ENCODE measurements at places on chromosomes 7 and 10.

DNA sequence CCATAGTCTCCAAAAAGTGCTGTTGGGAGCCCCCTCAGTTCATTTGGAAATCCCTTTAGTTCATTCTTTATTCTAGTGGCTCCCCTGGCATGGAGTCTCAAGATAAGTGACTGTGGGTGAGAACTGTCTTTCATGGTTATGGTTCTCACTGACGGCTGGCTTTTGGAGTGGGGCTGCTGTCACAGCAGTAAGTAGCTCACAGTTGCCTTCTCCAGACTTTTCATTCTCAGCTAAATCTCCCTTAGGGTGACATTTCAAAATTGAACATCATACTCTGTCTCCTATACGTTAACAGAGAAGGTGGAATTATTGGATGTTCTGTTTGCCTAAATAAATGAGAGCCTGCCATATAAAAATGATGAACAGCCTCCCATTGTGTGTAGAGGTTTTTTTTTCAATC lies 58.7 kb downstream of the PLPP4 start:
- DNase-seq = no peak

- peak; percentile 24 for DNase-seq
Measured at GRCh38 chr10:99276848-99277486, 41.3 kb upstream of the HPSE2 start.

GRCh38 chr7:16652240-16652583 lies 6.2 kb downstream of the BZW2 start:
- DNase-seq = no peak

DNA sequence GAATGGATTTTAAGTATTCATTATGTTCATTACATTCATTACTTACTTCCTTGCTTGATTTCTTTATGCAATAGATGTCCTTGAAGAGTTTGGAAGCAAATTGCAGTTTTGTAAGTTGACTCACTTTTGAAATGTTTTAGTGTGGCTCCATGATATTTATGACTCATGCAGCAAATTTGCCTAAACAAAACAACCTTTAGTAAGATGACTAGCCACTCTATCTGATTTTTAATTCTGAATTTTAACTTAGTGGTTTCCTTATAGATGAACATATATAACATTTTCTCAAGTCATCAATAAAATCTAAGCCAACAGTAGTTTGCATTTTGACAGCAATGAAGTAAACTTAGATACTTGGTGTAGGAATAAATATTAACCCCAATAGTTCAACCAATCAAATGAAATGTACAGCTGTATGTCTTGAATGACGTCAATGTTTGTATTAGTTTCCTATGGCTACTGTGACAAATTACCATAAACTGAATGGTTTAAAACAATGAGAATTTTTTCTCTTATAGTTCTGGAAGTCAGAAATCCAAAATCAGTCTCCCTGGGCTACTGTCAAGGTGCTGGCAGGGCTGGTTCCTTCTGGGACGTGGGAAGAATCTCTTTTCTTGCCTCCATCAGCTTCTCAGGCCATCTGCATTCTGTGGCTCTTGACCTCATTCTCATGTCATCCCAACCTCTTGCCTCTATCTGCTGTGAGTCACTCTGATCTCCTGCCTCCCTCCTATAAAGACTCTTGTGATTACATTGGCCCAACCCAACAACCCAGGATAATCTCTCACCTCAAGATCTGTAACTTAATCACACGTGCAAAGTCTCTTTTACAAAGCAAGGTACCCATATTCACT lies 73.4 kb downstream of the AHR start:
- no peak for DNase-seq

- no peak for DNase-seq
Measured at GRCh38 chr7:48781752-48782151, 142.6 kb upstream of the CDC14C start.

GRCh38 chr7:10205696-10206095 lies 768.0 kb upstream of the PHF14 start:
- no peak for DNase-seq

- no peak for DNase-seq
Measured at GRCh38 chr7:57181281-57181680, 49.0 kb upstream of the ZNF479 start.

GRCh38 chr10:83075815-83076355 lies 1063.4 kb upstream of the GHITM start:
- no peak for DNase-seq

GRCh38 chr10:63236113-63236935 lies 103.2 kb downstream of the NRBF2 start:
- peak; percentile 76 for DNase-seq

- DNase-seq = no peak
Measured at GRCh38 chr7:133976140-133976539, 151.0 kb upstream of the LRGUK start.

DNA sequence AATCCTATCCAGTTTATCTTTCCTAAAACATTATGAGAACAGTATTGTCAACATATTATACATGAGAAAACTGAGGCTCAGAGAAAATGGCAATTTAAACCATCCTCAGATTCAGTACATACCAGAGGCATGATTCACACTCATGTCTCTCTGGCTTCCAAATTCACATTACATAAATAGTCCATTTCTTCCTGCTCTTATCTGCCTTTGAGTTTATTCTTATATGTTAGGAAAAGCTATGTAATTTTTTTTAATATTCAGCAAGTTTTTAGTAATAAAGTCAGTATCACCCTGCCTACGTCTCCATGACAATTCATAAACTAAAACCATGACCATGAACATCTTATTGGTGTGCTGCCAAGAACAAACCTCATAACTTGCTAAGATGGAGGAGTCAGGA lies 1260.2 kb upstream of the SORCS1 start:
- no peak for DNase-seq

Data from activated CD4-positive, alpha-beta T cell treated with anti-CD3 and anti-CD28 coated beads, Interleukin-2, Interleukin-4, amounts not matched to agents 100 ng/mL and 50 ng/mL, durations not matched to agents 16 hours and 8 hours (primary cell).